Lower lobe of right lung (tissue), 2 donors: ENCODE measurements at places on chromosomes 3 and 15. TPM values are rescaled to one million over a fixed set of nuclear protein-coding genes. Genes with fewer than 3 reads are reported as not detected.

DNA sequence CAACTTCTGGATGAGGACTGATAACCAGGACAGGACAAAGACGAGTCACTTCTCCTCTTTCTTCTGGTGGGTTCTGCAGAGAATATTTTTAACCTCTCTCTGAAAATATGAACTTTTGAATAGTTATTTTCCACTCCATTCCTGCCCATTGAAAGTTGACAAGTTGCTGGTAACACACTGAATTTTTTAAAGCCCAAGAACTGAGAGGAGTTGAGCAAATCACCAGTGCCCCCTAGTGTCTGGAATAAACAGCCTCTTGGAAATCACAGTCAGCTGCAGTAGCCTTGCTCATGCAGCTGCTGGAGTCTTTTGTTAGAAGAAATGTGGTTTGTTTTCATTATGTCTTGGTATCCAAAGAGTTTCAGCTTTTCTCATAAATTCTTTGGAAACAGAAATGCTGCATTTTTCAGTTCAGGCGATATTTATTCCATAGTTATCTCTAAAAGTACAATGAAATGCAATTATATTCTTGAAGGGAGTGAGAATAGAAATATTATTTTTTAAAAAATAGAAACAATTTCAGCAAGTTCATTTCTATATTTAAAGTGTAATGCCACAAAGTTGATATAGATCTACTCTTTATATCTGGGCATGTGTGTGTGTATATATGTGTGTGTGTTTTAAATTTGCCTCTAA is 741.0 kb upstream of the CBLB start:
- H3K4me1 ChIP-seq: no peaks in the 10 kb centered on the region
- no peaks in the 10 kb centered on the region for H3K27me3 ChIP-seq

CADPS gene
- total RNA-seq: 2.7 TPM

ANKUB1 gene
- 3.1 TPM for total RNA-seq

TNFSF10 gene
- total RNA-seq: 168 TPM

TMEM115 gene
- 37.5 TPM for total RNA-seq

CTXND1 gene
- total RNA-seq: 1.8 TPM

TMEM266 gene
- 1.4 TPM for total RNA-seq

CHRNB4 gene
- not detected for total RNA-seq
